ENCODE measurements at places on chromosomes 2 and 18.

GRCh38 chr2:210527286-210527685, 29.1 kb upstream of the CPS1 start:
- DNase-seq = no peak

DNA sequence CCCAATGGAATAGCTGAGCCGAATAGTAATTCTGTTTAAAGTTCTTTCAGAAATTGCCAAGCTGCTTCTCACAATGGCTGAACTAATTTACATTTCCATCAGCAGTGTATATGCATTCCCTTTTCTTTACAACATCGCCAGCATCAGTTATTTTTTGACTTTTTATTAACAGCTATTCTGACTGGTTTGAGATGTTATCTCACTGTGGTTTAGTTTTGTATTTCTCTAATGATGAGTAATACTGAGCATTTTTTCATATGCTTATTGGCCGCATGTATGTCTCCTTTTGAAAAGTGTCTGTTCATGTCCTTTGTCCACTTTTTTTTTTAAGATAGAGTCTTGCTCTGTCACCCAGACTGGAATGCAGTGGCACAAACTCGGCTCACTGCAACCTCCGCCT, 100.7 kb downstream of the C2orf74 start:
- DNase-seq = no peak

DNA sequence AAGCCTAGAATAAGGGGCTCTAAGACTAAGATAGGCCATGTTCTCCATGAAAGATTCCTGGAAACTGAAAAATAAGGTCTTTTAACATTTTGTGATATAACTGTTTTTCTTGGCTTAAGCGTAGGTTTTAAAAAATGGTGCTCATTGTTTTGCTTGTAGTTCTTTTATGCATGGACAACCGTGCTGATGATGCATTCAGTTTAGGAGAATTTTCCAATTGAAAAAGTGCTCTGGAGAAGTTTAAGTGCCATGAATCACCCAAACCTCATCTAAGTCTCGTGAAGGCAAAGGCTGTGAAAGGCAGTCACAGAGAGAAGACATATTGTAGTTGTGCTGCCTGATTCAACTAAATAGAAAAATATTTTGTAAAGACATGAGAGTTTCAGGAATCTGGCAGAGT, 111.8 kb upstream of the GAREM1 start:
- no peak for DNase-seq

- peak; percentile 32 for DNase-seq
Observed at GRCh38 chr18:5890331-5891183, 4.8 kb downstream of the TMEM200C start.

DNA sequence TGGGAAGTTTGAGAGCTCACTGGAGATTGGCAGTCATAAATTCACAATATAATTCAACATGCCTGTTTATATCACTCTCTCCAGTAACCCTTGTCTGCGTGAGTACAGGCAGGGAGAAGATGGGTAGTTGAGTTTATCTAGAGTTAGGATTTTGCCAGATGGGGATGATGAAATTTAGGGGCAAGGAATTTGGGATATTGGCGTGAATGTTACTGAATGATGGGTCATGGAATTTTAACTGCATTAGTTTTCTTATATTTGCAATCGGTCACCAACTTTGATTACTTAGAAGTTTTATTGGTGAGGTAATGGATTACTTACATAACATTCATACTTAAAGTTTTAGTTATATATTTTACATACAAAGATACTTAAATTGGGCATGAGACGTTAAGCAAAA, 35.1 kb downstream of the SANBR start:
- no peak for DNase-seq

DNA sequence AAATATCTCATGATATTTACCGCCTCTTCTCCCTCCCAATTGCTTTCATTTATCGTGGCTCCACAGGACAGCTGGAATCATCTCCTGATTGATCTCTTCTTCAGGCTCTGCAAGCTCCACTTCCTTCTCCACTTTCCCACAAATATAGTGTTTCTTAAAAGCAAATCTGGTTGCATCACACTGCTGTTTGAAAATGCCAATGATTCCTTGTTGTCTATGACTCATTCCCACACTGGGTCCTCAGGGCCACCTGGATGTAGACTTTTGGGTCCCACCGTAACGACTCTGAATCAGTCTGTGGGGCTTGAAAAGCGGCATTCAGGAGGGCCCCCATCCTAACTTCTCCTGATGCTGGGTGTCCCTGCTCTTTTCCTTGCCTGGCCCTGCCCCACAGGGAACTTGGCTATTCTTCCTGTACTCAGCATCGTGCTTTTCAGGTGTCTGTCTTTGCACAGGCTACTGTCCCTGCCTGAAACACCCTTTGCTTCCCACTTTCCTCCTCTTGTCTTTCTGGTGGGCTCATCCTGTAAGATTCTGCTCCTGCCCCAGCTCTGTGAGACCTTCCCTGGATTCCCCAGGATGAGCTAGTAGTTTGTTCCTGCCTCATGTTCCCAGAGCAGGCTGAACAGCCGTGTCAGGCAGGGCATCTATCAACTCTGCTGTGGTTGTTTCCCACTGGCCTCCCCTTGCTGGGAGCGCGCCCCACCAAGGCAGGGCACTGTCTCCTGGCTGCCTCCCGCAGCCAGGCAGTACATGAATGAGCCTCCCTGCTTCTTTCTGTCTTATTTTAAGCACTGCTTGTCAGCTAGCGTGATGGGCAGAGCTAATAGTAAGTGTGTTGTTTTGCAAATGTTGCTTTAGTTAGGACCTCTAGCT, 111.9 kb downstream of the KCTD1 start:
- DNase-seq = no peak

- peak; percentile 96 for DNase-seq
Observed at GRCh38 chr2:86035883-86036668, 69.6 kb downstream of the POLR1A start.

- no peak for DNase-seq
Observed at GRCh38 chr2:145460112-145460511, 940.2 kb upstream of the ZEB2 start.

DNA sequence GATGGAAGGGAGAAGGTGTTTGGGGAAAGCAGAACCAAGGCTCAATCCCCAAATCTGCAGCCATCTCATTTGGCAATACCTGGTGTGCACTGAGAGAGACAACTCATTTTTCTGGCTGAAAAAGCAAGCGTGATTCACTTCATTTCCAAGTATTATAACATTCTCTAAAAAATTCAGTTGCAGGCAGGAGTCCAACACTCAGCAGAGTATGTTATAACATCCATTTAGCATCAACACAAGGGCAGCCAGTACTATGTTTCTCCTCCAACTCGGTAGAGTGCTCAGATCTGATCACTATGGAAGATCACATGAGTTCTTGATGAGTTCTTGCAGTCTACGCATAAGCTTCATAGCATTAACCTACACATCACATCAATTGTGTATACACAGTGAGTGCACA, 99.4 kb upstream of the PID1 start:
- DNase-seq = no peak

GRCh38 chr2:156436497-156437085, 412 bp downstream of the GPD2 start:
- DNase-seq = no peak

DNA sequence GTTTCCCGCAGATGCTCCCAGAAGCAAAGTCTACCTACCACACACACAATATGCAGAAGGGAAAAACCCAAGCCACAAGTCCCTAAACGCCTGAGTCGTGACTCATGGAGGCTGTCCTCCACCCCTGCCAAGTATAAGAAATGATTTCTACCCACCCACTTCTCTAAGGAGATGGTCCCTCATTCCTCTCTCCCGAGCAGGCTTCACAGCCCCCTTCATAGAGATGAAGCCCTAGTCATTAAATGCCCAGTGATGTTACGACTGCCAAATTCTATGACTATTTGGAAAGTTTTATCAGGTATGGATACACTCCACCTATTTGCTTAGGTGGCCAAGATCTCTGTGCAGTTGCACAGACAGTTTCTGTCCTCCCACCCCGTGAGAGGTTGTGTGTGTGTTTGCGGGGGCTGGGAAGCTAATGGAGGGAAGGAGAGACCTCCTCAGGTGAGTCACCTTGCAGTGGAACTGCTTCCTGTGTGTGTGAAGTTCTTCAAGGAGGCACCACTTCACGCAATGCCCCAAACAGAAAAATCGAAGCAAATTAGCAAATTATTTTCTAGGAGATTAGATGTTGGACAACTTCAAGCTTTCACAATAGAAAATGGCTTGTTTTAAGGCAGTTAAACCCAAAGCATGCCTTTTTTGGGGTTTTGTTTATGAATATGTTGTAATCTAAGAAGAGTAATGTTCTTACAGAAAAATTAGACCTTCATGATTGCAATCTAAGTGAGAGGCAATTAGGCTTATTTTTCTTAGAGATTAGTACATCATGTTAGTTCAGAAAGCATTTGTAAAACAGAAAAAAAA, 175.2 kb downstream of the TGIF1 start:
- DNase-seq = no peak

- DNase-seq = no peak
Observed at GRCh38 chr2:2503864-2504418, 172.9 kb upstream of the MYT1L start.

DNA sequence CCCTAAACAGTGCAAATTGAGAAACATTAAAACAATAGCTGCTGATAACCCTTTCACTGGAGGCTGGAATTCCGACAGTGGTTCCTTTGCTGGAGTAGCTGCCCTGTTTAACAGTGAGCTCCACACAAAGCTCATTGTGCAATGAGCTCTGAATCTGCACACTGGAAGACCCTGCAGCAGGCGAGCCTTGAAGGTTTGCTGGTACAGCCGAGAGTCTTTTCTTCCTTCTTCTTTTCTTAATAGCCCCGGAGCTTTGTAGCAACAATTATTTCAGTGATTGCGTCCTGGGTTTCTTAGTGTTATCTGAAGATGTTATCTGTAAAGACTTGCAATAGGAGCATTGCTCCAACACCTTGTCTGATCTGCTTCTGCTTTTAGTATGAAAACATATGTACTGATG, 50.8 kb upstream of the CXCR4 start:
- no peak for DNase-seq

GRCh38 chr2:219496825-219497494, 1.7 kb upstream of the GMPPA start:
- no peak for DNase-seq

DNA sequence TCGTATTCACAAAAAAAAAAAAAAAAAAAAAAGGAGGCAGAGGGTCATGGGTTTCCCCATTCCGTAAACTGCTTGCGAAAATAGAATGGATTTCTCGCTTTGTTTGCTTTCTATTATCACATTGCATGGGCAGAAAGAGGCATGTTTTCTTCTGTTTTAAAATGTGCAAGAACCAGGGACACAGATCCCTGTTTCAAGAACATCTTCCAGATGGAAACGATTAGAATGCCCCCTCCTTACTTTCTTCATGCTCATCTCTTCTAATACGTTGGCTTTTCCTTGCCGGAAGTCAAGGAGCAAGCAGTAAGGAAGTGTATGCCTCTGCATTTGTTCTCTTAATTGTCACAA, 51.0 kb upstream of the ZNF516 start:
- DNase-seq = no peak

- no peak for DNase-seq
Observed at GRCh38 chr2:194166818-194167217, 1490.2 kb upstream of the SLC39A10 start.

- peak; percentile 77 for DNase-seq
Observed at GRCh38 chr18:32974421-32975162, 201.8 kb upstream of the KLHL14 start.

GRCh38 chr2:24024018-24024417, 14.1 kb downstream of the MFSD2B start:
- DNase-seq = no peak

GRCh38 chr18:295756-296490, 28.1 kb upstream of the THOC1 start:
- DNase-seq = no peak

DNA sequence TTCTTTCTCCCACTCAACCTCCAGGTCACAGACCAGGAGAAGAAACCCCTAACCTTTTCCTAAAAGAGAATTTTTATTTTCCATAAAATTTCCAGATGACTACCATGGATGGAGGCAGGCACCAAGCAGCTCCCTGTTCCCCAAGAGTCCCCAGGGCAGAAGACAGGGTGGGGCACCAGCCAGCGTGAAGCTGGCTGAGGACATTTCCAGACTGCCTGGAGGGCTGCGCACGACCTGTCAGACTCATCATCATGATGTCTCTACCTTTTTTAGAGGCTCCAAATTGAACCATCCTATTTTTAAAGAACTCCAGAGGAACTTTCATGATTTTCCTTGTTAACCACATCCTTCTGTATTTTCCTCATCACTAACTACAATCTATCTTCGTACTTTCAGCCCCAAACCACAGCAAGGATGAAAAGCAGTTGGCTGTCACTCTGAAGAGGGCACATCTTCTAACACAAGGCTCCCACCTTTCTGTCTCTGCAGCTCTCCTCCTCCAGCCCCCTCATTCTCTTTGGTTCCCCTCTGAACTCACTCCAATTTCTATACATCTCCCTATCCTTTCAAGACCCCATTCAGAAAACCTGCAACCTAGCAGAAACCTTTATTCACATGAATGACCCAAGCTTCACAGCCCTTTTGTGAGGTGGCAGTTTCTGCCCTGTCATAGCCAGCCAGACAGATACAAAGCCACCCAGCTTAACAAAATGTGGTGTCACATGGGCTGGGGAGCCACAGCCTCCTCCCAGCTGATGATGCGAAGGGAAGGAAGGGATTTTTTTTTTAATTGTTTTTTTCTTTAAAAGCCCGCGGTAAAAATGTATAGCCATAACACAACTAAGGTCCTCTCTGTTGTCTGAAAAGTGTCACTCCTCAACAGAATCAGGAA, 11.1 kb downstream of the AMMECR1L start:
- DNase-seq = no peak

DNA sequence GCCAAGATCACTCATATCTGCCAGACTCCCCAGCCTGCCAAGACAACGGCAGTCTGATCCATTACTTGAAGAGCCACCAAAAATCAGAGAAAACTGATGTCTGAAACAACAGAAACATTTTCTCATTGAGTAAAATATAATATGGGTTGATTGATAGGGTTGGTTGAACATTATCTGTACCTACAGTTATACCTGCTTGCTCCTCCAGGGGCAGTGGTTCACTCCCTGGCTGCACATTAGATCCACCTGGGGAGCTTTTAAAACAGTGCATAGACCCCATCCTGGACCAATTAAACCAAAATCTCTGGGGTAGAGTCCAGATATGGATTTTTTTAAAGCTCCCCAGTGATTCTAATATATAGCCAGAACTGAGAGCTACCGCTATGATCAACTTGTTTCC, 43.6 kb upstream of the SLC14A2 start:
- DNase-seq = no peak

Measured in NCI-H1105 (cell line).